Activated CD4-positive, alpha-beta memory T cell treated with anti-CD3 and anti-CD28 coated beads for 36 hours (primary cell): ENCODE measurements at places on chromosomes 2 and 18. TPM values are rescaled to one million over a fixed set of nuclear protein-coding genes. Genes with fewer than 3 reads are reported as not detected.

GRCh38 chr2:10717628-10718027 lies 3.8 kb upstream of the ATP6V1C2 start:
- H3K4me3 ChIP-seq = no peak overlapping the region
- H3K4me1 ChIP-seq = peaks cover 9% of the 10 kb centered on the region
- H3K27me3 ChIP-seq = peaks cover 28% of the 10 kb centered on the region
- no peaks in the 10 kb centered on the region for H3K36me3 ChIP-seq
- no peak overlapping the region for H3K27ac ChIP-seq

- no peak for DNase-seq
- H3K27ac ChIP-seq = no peak overlapping the region
- peaks cover 5% of the 10 kb centered on the region for H3K27me3 ChIP-seq
- H3K4me1 ChIP-seq = no peaks in the 10 kb centered on the region
- H3K4me3 ChIP-seq = no peak overlapping the region
Observed at GRCh38 chr2:217995731-217996231, 7.0 kb downstream of the TNS1 start.

The EEF1B2 gene
- 1,194 TPM for total RNA-seq

DNA sequence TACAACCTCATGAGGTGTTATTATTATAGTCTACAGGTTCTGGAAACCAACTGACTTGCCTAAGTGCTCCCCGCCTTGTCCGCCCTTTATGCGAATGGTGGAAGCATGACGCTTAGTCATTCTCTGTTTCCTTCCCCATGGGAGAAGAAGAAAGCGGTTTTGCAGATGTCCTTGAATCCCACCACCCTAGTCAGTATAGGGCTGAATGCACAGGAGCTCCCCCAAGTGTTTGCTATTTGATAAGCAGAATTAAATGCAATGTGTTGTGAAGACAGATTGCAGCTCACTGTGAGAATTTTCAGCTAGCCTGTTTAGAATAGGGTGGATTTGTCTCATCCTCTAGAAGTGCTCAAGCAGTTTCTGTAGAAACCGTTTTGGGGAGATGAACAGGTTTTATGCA lies 652.0 kb downstream of the DCC start:
- no peak overlapping the region for H3K27ac ChIP-seq
- no peak for DNase-seq
- no peaks in the 10 kb centered on the region for H3K36me3 ChIP-seq
- H3K4me3 ChIP-seq = no peak overlapping the region

DNA sequence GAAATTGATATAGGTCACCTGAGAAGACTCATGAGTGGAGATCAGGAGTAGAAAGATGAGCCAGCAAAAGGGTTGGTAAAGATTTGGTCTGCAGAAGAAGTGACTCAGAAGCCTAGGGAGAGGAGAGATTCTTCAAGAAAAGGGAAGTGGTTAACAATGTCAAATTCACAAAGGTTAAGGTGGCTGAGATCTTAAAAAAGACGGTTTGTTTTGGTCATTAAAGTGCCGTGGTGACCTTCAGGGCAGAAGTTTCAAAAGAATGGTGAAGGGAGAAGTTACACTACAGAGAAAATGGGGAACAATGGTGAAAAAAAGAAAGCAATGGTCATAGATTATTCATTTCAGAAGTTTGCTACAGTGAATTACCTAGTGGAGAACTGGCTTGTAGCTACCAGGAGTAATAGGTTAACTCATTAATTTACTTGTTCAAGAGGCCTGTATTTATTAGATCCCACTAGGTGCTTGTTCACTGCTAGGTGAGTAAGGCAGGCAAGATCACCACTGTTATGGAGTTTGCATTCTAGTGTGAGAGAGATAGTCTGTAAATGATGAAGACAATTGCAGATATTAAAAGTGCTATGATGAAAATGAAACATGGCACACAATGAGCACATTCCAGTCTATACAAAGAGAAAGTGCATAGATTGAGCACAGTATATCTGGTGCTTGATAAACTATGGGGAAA lies 43.0 kb downstream of the FBXO48 start:
- no peaks in the 10 kb centered on the region for H3K27me3 ChIP-seq
- H3K4me1 ChIP-seq = peaks cover 18% of the 10 kb centered on the region
- no peak for DNase-seq
- no peak overlapping the region for H3K4me3 ChIP-seq
- no peak overlapping the region for H3K27ac ChIP-seq
- no peaks in the 10 kb centered on the region for H3K36me3 ChIP-seq

- peaks cover 62% of the 10 kb centered on the region for H3K36me3 ChIP-seq
- no peak overlapping the region for H3K4me3 ChIP-seq
Observed at GRCh38 chr2:24816884-24817283, 23.7 kb downstream of the CENPO start.

DNA sequence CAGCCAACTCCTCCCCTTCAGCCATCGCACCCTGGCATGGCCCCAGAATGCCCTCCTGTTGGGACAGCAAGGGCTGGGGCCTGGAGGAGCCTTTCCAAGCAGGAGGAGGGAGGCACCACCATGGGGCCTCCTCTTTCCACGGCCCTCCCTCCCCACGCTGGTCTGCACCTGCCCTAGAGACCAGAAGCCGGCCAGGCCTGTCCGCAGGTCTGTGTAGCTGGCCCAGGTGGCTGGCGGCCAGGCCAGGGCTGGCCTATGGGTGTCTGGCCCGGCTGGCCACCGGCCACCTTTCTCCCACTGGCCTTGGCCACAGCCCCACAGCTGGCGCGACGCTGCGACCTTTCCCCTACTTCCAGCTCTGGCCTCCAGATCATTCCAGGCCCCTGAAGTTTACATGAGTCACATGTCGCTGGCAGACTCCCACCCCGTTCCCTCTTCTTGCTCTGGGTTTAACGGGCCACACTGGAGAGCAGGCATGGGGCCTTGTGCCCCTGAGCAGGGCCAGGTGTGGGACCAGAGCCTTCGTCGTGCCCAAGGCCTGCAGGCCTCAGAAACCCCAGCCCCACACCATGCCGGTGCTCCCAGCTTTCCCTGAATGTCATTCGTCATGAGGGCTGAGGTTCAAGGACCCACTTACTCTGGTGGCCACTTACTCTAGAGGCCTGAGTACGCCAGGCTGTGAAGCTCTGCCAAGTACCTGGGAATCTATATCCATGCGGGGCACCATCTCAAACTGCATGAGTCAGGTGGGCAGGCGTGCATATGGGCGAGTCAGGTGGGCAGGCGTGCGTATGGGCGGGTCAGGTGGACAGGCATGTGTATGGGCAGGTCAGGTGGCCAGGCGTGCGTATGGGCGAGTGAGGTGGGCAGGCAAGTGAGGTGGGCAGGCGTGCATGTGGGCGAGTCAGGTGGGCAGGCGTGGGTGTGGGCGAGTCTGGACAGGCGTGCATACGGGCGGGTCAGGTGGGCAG lies 33.3 kb upstream of the KLF11 start:
- H3K36me3 ChIP-seq = no peaks in the 10 kb centered on the region
- H3K4me1 ChIP-seq = no peaks in the 10 kb centered on the region
- no peak for DNase-seq
- peaks cover 28% of the 10 kb centered on the region for H3K27me3 ChIP-seq
- no peak overlapping the region for H3K27ac ChIP-seq

The SERPINE2 gene
- 16.5 TPM for total RNA-seq

- no peak overlapping the region for H3K4me3 ChIP-seq
- H3K27ac ChIP-seq = no peak overlapping the region
- peaks cover 5% of the 10 kb centered on the region for H3K27me3 ChIP-seq
- DNase-seq = peak; percentile 48
- peaks cover 4% of the 10 kb centered on the region for H3K4me1 ChIP-seq
- H3K36me3 ChIP-seq = no peaks in the 10 kb centered on the region
Observed at GRCh38 chr2:218074031-218074430, 5.0 kb downstream of the RUFY4 start.

The MC2R gene
- total RNA-seq = not detected

GRCh38 chr2:91748902-91749301 lies 3057.4 kb downstream of the RPIA start:
- no peaks in the 10 kb centered on the region for H3K27me3 ChIP-seq
- no peak overlapping the region for H3K27ac ChIP-seq
- no peaks in the 10 kb centered on the region for H3K36me3 ChIP-seq
- H3K4me1 ChIP-seq = no peaks in the 10 kb centered on the region
- no peak for DNase-seq

DNA sequence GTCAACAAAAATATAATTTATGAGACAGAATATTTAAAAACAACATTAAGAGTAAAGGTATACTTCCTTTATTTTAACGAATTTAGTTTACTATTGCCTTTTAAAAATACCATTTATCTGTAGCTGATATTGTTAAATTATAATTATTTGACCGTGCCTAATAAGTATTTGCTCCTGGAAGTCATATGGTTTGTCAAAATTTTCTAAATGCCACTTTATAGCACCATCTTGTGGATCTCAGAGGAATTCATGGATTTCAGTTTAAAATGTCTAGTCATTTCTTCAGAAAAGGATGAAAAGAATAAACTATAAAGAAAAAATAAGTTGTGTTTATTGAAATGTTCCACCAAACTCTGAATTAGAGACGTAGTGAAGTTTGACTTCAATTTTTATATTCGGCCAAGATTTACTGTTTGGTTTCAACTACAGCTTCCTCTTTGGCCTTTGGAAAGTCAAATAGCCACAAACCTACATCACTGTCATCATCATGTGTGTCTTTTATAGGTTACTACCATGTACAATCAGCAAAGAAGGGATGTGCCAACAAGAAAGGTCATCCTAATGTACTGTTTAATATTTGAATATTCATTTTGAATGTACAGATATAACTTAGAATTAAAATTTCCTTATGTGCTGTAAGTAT lies 10.3 kb upstream of the FTCDNL1 start:
- no peaks in the 10 kb centered on the region for H3K4me1 ChIP-seq
- no peak overlapping the region for H3K27ac ChIP-seq
- H3K27me3 ChIP-seq = peaks cover 5% of the 10 kb centered on the region

- no peak overlapping the region for H3K27ac ChIP-seq
- no peak for DNase-seq
- H3K27me3 ChIP-seq = no peaks in the 10 kb centered on the region
- H3K4me3 ChIP-seq = no peak overlapping the region
- H3K4me1 ChIP-seq = no peaks in the 10 kb centered on the region
Observed at GRCh38 chr2:126787289-126787688, 111.4 kb upstream of the TEX51 start.

The IL1RL2 gene
- 1.7 TPM for total RNA-seq

DNA sequence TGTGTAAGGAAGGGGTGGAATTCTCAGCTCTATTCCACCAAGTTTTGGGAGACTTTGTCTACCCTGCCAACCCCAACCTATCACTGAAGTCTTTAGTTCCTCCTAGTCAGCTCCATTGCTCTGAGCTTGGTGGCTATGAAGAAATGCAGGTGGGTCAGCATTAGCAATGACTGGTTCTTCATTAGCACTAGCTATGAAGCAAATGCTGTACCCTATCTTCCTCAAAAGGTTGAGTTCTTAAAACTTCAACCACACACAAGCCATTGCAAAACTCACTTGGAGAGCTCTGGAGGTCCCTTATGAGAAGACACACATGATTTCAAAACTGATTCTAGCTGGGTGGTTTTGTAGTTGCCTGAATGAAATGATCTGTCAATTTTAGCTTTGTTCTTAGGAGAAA lies 193.8 kb downstream of the IKZF2 start:
- peak overlapping the region; percentile 53 for H3K27ac ChIP-seq
- DNase-seq = no peak
- H3K4me1 ChIP-seq = peaks cover 26% of the 10 kb centered on the region
- no peaks in the 10 kb centered on the region for H3K36me3 ChIP-seq

DNA sequence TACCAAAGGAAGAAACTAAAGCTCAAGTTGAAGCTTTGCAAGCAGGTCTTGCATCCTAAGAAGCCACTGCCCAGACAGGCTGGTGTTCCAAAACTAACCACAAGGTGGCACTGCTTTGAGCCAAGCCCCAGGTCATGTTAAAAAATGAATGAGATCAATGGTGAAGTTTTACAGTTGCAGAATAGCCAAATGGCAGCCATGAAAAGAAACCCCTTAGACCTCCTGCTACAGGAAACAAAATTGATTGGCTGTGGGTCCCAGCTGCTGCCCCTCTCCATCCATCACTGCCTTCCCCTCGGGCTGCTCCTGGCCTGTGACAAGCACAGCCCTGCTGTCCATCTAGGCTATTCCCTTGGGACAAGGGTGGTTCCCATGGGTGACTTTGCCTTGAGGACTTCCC lies 20.7 kb upstream of the MREG start:
- DNase-seq = peak; percentile 88
- H3K27me3 ChIP-seq = no peaks in the 10 kb centered on the region
- H3K27ac ChIP-seq = no peak overlapping the region
- no peak overlapping the region for H3K4me3 ChIP-seq

The ACKR3 gene
- total RNA-seq = 1.2 TPM

GRCh38 chr2:134393075-134393461 lies 139.2 kb downstream of the MGAT5 start:
- no peak for DNase-seq
- H3K27ac ChIP-seq = no peak overlapping the region
- H3K27me3 ChIP-seq = no peaks in the 10 kb centered on the region
- peaks cover 5% of the 10 kb centered on the region for H3K36me3 ChIP-seq
- no peak overlapping the region for H3K4me3 ChIP-seq
- peaks cover 15% of the 10 kb centered on the region for H3K4me1 ChIP-seq

The PDE1A gene
- not detected for total RNA-seq

The GPR155 gene
- total RNA-seq = 9.5 TPM

The TWIST2 gene
- total RNA-seq = not detected

GRCh38 chr2:70907130-70908057 lies 28.3 kb upstream of the ATP6V1B1 start:
- peaks cover 9% of the 10 kb centered on the region for H3K4me1 ChIP-seq
- peaks cover 64% of the 10 kb centered on the region for H3K27me3 ChIP-seq
- no peak for DNase-seq
- H3K27ac ChIP-seq = no peak overlapping the region
- no peaks in the 10 kb centered on the region for H3K36me3 ChIP-seq

DNA sequence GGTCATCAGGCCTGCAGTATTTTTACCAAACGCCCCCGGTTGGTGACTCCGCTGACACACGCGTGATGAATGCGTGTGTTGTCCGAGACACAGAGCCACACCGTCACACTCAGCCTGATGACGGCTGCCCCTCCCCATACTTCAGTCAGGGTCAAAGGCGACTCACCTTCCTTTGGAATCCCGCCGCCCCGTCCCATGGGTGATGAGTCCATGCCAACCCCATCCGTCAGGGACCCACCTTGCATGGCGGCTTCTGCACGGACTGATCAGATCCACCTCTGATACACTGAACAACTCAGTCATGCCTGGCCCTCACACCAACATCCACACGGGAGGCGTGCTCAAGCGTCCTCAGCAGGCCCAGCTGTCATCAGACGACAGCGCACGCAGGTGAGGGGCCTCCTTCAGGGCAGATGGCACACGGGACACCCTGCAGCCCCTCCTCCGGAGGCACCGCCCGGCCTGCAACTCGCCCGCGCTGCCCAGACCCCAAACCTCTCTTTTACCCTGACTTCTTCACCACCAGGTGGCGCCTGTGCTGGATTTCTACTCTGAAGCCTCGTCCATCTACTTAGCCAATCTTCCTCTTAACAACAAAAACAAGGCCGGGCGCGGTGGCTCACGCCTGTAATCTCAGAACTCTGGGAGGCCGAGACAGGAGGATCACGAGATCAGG lies 89.2 kb downstream of the ZNF516 start:
- peaks cover 3% of the 10 kb centered on the region for H3K36me3 ChIP-seq
- H3K4me1 ChIP-seq = peaks cover 8% of the 10 kb centered on the region
- H3K27ac ChIP-seq = no peak overlapping the region
- H3K4me3 ChIP-seq = no peak overlapping the region

The SESTD1 gene
- 11.6 TPM for total RNA-seq

- H3K4me1 ChIP-seq = peaks cover 7% of the 10 kb centered on the region
- H3K27me3 ChIP-seq = peaks cover 3% of the 10 kb centered on the region
- no peak for DNase-seq
- no peak overlapping the region for H3K27ac ChIP-seq
Observed at GRCh38 chr2:30801821-30802455, 5.3 kb downstream of the CAPN13 start.

The ATP8B1 gene
- not detected for total RNA-seq

The LYPD6B gene
- total RNA-seq = not detected
